Calu3 (cell line): ENCODE measurements at places on chromosomes 2 and 18. TPM values are rescaled to one million over a fixed set of nuclear protein-coding genes. Genes with fewer than 3 reads are reported as not detected.

Gene NT5DC4
- total RNA-seq = 10.1 and 13.6 TPM in 2 replicates

Gene NXPH2
- total RNA-seq = 1.3 and 3.1 TPM in 2 replicates

Gene IKZF2
- total RNA-seq = 26.0 and 26.1 TPM in 2 replicates

Gene IL18R1
- total RNA-seq = 1.5 and 2.1 TPM in 2 replicates

Gene LMAN1
- total RNA-seq = 159 and 174 TPM in 2 replicates

Gene LYPD6
- 3.4 and 3.9 TPM in 2 replicates for total RNA-seq

Gene EGR4
- 0.68 and 0.81 TPM in 2 replicates for total RNA-seq

GRCh38 chr18:63090334-63090733, 229.2 kb downstream of the BCL2 start:
- H3K27me3 ChIP-seq = no peaks in the 10 kb centered on the region
- H3K27ac ChIP-seq = no peak overlapping the region
- H3K4me1 ChIP-seq = peaks cover 9% of the 10 kb centered on the region
- H3K36me3 ChIP-seq = no peaks in the 10 kb centered on the region

DNA sequence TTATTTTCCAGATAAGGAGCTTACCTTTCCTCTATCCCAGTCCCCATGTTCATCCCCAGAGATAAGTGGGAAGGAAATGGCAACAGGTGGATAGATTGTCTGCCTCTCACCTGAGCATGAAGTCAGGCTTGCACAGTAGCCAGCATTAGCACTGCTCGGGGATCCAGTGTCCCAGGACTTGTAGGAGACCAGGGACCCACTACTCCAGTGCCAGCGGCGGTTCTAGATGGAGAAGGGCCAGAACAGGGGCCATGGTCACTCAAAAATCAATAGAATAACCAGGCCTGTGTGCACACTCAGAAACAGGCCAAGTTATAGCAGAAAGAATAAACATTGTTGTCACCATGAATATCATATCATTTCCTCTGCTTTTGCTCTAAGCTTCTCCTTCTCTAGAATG, 2.4 kb downstream of the REG1B start:
- no peaks in the 10 kb centered on the region for H3K36me3 ChIP-seq
- no peak overlapping the region for H3K4me3 ChIP-seq
- no peak for DNase-seq
- H3K27ac ChIP-seq = no peak overlapping the region
- H3K4me1 ChIP-seq = no peaks in the 10 kb centered on the region

DNA sequence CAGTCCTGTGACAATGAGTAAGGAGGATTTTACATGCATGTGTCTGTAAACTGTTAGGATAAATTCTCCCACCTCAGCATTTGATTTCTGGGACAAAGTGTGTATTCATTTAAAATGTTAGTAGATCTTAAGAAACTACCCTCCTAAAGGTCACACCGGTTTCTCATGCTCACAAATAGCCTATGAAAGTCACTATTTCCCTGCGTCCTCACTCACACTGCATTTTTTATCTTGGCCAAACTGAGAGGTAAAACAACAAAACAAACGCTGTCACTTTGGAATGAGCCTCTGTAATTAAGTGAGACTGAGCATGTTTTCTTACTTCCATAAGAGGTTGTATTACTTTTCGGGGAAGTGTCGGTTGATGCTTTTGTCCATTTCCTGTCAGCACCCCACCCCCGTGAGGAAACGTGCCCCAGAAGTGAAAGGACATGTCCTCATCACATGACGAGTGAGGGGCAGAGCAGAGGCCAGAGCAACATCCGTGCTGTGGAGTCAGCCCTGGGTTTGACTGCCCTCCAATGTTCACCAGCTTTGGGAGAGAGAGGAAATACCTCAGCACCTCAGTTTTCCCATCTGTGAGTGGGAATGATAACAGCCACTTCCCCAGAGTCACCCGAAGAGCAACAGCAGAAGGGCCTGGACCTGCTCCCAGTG, 3.1 kb downstream of the GYPC start:
- no peak overlapping the region for H3K27ac ChIP-seq
- no peaks in the 10 kb centered on the region for H3K27me3 ChIP-seq
- no peaks in the 10 kb centered on the region for H3K4me1 ChIP-seq
- H3K36me3 ChIP-seq = no peaks in the 10 kb centered on the region

DNA sequence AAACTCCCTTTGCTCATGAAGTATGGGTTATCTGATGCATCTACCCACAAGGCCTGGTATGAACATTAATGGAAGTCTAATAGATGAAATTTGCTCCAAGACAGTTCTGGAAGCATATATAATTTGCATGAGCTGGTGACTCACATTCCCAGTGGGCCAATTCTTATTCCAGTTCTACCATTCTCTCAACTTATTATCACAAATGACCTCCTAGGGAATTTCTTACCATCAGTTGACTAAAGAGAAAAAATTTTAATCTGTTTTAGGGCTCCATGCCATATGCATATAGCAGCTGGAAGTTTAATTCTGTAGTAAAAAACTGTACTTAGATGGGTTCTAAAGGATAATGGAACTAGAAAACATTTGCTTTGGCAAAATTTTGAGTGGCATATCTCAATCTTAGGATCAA, 165.2 kb upstream of the COL3A1 start:
- no peak overlapping the region for H3K4me3 ChIP-seq
- no peak for DNase-seq
- no peaks in the 10 kb centered on the region for H3K36me3 ChIP-seq
- no peak overlapping the region for H3K27ac ChIP-seq
- no peaks in the 10 kb centered on the region for H3K27me3 ChIP-seq
- no peaks in the 10 kb centered on the region for H3K4me1 ChIP-seq

DNA sequence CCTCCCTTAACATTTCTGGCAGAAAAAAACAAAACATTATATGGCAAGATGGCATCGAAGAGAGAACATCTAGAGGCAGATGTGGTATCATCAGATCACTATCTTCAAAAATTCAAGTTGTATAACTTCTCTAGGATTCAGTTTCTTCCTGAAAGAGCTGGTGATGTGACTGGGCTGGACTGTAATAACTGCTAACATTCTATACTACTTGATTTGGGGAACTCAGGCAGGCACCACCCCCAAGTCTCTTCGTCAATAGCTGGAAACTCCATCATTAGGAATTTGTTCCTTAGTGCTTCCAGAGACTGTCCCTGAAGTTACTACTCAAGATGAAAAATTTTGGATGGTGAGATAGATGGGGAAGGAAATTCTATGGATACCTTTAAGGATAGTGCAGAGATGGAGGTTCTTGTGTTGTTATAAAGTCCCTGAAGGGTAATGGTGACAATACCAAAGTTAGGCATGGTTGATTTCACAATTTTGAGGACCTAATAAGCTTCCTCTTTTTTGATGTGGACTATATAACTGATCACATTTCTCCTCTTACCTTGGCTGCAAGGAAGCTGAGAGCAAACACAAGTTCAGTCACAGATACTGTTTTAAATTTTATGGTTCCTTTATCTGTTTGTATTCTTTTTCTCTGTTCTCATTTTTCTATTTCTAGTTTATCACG, 59.1 kb upstream of the PGAP1 start:
- DNase-seq = no peak
- no peaks in the 10 kb centered on the region for H3K36me3 ChIP-seq
- peaks cover 14% of the 10 kb centered on the region for H3K4me1 ChIP-seq
- H3K4me3 ChIP-seq = no peak overlapping the region
- no peak overlapping the region for H3K27ac ChIP-seq
- H3K27me3 ChIP-seq = no peaks in the 10 kb centered on the region

DNA sequence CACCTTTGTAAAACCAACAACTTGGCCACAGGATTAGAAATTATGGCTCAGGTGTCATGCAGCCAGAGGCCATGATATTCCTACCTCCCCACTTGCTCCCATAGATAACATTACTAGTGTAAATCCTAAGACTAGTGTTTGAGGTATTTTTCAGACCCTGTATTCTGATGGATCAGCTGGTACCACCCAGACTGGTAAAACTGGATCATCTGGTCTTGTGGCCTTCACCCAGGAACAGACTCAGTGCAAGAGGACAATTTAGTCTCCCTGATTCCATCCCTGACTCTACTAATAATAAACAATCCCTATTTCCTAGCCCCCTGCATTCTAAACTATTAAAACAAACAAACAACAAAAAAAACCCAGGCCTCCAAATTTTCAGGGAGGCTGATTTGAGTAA, 121.0 kb downstream of the ALPK2 start:
- H3K4me1 ChIP-seq = peaks cover 17% of the 10 kb centered on the region
- no peaks in the 10 kb centered on the region for H3K27me3 ChIP-seq
- peaks cover 5% of the 10 kb centered on the region for H3K36me3 ChIP-seq
- peak; percentile 54 for DNase-seq
- no peak overlapping the region for H3K4me3 ChIP-seq

GRCh38 chr2:111045771-111046444, 74.8 kb upstream of the BCL2L11 start:
- H3K4me3 ChIP-seq = no peak overlapping the region
- no peaks in the 10 kb centered on the region for H3K4me1 ChIP-seq
- peaks cover 16% of the 10 kb centered on the region for H3K27me3 ChIP-seq
- H3K36me3 ChIP-seq = no peaks in the 10 kb centered on the region
- no peak overlapping the region for H3K27ac ChIP-seq

GRCh38 chr2:149652926-149653325, 65.4 kb upstream of the MMADHC start:
- no peak overlapping the region for H3K4me3 ChIP-seq
- no peak overlapping the region for H3K27ac ChIP-seq
- DNase-seq = no peak
- peaks cover 21% of the 10 kb centered on the region for H3K4me1 ChIP-seq
- no peaks in the 10 kb centered on the region for H3K27me3 ChIP-seq

DNA sequence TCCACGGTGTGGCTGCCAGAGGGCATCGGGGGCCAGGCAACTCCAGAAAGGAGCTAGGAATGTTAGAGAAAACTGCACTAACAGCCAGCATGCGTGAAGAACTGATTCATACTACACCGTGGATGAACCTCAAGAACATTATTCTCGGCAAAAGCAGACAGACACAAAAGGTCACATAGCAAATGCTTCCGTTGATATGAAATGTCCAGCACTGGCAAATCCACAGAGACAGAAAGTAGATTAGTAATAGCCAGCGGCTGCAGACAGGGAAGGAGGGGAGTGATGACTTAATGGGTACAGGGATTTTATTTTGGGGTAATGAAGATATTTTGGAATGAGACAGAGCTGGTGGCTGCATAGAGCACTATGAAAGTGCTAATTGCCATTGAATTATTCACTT, 37.4 kb downstream of the SCTR start:
- H3K27me3 ChIP-seq = no peaks in the 10 kb centered on the region
- H3K27ac ChIP-seq = peak overlapping the region; percentile 58
- H3K36me3 ChIP-seq = peaks cover 20% of the 10 kb centered on the region
- H3K4me1 ChIP-seq = peaks cover 83% of the 10 kb centered on the region

DNA sequence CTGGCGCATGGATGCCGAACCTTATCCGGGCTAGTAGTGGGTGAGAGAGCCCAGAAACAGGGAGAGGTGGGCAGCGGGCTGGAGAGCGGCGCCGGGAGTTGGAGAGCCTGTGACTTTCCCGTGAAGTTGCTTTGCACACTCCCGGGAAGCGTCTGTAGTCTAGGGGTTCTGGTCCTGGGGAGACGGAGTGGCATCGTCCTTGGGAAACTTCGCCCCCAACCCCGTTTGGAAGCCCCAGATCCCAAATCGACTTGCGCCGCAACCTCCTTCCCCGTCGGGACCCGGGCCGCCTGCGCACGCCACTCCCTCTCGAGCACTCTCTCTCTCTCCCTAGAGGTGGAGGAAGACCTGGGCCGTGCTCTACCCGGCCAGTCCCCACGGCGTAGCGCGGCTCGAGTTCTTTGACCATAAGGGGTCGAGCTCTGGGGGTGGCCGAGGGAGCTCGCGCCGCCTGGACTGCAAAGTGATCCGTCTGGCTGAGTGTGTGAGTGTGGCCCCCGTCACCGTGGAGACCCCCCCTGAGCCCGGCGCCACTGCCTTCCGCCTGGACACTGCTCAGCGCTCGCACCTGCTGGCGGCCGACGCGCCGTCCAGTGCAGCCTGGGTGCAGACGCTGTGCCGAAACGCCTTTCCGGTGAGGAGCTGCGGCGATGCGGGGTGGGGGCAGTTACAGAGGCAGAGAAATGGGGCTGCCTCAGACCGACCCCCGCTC, 456 bp downstream of the DOK1 start:
- H3K36me3 ChIP-seq = peaks cover 24% of the 10 kb centered on the region
- peaks cover 5% of the 10 kb centered on the region for H3K27me3 ChIP-seq
- peaks cover 19% of the 10 kb centered on the region for H3K4me1 ChIP-seq
- H3K27ac ChIP-seq = no peak overlapping the region

DNA sequence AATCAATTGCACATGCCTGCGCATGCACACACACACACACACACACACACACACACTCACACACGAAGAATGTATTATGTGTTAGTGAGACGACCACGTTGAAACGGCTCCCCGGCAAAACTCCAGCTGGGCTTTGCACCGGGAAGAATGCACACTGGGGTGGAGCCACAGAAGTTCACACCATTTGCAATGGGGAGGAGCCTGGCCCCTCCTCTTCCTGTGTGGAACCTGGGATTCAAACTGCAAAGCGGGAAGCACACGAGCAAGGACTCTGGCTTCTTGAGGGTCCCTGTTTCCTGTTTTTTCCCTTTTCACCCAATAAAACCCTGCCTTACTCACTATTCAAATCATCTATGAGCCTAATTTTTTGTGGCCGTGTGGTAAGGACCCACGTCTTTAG, 304.0 kb upstream of the TMEFF2 start:
- no peak overlapping the region for H3K4me3 ChIP-seq
- DNase-seq = no peak
- peaks cover 23% of the 10 kb centered on the region for H3K4me1 ChIP-seq
- no peaks in the 10 kb centered on the region for H3K27me3 ChIP-seq

DNA sequence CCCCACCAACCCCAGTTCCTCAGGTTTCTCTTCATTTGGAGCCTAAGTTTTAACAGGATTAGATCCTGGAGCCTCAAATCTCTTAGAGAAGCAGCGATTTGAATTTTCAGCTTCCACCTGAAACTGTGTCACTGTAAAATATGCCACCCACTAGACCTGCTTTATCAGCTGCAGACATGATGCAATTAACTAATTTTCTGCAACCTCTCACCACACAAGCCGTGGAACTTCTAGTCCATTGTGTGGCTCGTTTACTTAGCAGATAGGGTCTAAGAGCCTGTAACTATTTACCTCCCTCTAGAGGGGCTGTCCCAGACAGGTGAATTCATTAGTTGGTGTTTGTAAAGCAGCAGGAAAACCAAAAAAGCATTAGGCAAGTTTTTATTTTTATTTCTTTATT, 31.6 kb upstream of the FZD5 start:
- H3K27ac ChIP-seq = no peak overlapping the region
- no peak overlapping the region for H3K4me3 ChIP-seq
- DNase-seq = no peak

DNA sequence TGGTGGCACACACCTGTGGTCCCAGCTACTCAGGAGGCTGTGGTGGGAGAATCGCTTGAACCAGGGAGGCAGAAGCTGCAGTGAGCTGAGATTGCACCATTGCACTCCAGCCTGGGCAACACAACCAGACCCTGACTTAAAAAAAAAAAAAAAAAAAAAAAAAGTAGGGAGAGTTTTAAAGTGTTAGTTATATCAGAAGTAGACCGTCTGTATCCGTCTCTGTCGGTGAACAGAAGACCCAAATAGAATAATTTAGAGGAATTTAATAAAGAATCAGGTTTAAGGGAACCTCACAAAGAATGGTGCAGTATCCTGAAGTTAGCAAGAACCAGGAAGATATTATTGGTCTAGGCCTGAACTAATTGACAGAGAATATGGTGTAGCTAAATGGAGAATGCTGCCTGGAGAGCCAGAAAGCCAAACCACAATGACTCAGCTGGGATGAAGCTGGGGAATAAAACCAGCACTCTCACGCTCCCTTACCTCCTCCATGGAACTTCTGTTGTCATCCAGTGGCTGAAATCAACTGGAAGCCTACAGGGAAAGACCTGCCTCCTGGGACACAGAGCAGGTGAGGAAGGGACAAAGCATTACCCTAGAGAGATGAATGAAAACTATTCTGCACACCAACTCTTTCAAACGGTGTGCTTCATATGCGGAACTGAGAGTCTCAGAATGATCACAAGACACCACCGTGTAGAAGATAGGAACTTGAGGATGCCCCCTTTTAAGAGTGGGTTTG, 39.1 kb upstream of the PLEKHM3 start:
- H3K4me3 ChIP-seq = no peak overlapping the region
- peaks cover 8% of the 10 kb centered on the region for H3K4me1 ChIP-seq
- DNase-seq = no peak
- H3K27me3 ChIP-seq = peaks cover 18% of the 10 kb centered on the region
- no peaks in the 10 kb centered on the region for H3K36me3 ChIP-seq
- no peak overlapping the region for H3K27ac ChIP-seq
